ENCODE measurements at places on chromosomes 1 and 21.

DNA sequence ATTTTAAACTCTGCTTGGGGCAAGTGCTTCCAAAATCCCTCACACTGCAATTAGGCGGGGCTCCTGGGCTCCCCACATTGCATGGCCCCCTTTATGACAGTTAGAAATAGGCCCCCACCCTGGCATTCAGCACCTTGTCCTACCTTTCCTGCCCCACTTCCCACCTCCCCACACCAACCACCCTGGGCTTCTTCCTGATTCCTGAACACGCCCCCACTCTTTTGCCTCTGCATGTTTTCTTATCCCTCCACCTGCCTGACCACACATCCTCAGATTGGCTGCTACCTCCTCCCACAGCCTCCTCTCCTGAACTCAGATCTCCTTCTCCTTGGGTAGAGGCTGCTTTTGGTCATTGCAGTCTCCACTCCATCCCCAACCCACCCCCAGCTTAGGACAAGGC lies 1.5 kb downstream of the MOB3C start:
- no peak for DNase-seq

DNA sequence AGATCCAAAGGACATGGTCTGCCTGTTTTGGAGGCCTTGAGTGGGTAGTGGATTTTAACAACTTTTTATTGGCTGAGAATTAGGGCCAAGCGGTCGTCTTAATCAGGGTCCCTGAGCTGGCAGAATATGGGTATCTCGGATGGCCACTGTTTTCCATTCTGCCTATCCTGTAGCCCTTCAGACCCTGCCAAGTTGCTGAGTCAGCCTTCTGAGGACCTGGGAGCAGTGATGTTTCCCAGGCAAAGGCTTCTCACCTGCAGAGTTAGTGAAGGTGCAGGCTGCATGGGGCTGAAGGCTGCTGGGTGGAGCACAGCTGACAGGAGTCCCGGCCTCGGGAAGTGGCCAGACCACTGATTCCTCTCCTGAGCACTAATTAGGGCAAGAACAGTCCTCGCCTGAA lies 11.4 kb downstream of the RASSF5 start:
- no peak for DNase-seq

GRCh38 chr1:162192763-162193162 lies 123.3 kb downstream of the NOS1AP start:
- DNase-seq, result no peak

DNA sequence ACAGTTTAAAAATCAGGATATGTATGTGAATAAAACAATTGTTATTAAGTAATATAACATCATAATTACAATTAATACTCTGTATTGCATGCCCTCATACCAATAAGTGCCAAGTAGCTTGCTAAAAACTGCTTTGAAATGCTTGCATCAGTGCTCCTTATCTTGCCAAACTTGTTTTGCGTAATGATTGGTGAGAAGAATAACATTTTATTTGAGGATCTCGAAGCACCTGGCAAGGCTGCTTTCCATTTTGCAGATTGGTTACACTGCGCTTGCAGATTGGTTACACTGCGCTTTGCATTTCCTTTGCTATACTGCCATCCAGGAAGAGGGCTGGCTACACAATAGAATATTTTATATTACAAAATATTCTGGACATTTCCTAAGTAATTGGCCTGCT lies 1.7 kb upstream of the PBX1 start:
- DNase-seq, result no peak

DNA sequence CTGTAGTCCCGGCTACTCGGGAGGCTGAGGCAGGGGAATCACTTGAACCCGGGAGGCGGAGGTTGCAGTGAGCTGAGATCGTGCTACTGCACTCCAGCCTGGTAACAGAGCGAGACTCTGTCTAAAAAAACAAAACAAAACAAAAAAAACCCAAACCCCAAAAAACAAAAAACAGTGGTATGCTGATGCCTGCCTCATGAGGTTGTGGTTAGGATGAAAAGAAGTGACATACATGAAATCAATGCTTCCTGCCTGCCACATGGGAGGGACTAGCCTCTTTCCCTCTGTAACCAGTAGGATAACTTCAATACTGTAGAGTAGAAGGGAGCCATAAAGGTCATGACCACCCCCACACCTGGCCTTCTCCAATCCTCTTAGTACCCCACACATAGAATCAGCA lies 55.2 kb downstream of the TENT5C start:
- no peak for DNase-seq

DNA sequence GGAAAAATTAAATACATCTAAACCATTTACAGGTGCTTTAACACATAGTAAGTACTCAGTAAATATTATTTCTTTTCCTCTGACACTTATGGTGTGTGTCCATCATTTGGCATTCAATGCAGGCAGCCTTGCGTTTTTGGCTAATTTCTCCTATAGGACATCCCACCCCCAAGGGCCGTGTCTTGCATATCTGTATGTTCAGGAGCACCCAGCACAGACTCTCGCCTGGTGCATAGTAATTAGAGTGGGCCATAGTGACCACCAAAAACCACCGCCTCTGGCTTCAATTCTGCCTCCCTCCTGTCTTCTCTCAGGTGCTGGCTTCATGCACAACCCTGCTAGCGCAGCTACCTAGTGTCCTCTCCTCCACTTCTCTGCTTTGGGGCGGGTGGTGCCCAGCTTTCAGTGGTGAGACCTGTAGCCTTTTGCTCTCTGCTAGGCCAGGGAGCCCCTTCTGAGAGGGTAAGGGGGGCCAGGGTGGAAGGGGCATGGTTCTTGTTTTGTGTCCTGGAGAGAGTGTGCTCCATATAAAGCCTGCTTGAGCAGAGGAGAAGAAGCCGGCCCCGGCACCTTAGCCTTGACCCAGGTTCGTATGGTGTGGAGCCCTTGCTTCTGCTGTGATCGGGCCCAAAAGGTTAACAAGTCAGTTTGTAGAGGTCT lies 33.4 kb downstream of the BATF3 start:
- DNase-seq, result no peak

GRCh38 chr1:228208831-228209551 lies 1.1 kb downstream of the OBSCN start:
- DNase-seq, result no peak

GRCh38 chr1:248841702-248842395 lies 3.8 kb downstream of the ZNF672 start:
- DNase-seq, result no peak

- DNase-seq, result peak; percentile 60
These were observed 5.0 kb upstream of the FMN2 start for GRCh38 chr1:240086726-240087125.

DNA sequence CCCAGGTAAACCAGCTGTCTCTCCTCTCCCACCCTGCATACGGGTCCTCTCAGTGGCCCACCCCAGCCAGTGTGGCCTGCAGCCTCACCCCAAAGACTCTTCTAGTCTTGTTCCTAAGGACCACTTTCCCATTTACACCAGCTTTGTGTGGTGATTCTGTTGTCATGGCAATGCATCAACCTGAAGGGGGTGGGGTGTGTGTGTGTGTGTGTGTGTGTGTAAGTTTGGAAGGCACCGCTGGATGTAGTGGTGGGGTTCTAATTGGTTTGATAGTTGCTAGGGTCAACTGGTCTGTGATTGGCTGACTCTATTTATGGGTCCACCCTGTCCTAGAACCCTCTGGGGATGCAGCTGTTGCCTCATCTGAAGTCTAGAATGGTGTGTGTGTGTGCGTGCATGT lies 4.7 kb upstream of the CDK18 start:
- no peak for DNase-seq

DNA sequence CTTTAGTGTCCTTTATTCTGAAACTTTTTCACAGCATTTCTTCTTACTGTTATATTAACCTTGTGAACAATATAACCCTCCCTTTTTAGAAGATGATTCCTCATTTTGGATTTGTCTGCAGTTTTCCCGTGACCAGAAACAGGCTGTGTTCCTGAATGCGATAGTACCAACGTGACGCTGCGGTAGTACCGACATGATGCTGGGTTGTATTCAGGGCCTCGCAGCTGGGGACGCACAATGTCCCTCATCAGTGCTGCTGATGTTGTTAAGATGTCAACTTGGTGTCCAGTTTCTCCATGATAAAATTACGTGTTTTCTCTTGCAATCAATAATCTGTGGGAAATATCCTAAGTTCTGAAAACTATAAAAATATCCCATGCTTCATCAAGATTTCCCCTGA lies 761.4 kb upstream of the TPTE start:
- DNase-seq, result no peak

GRCh38 chr21:28110716-28111115 lies 882.0 kb downstream of the LTN1 start:
- DNase-seq, result no peak

DNA sequence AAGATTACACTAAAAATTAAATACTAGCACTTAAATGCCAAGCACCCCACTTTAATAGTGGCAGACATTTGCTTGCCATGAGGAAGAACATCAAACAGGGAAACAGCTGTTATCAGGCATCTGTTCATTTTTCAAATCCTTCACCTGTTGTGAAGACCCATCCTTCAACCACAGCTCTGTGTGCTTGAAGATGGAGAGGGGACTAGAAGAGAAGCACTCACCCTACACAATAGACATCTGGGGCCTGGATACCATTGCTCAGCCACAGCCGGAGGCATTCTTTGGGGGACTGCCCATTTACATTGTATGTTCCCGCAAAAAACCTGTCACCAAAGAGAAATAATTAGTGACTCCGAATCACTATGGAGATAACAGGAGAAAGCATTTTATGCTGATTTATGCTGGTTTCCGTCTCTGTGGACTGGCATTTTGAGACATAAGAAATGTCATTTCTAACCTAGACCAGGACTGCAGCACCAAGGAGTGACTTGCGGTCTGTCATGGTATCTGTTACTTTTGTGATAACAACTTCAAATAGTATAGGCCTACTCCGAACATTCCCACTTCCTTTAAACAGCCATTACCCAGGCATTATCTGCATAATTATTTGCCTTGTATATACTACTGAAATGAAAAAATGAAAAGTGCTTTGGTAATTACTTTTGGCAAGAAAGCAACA lies 28.8 kb upstream of the MTF1 start:
- no peak for DNase-seq

GRCh38 chr1:60535713-60536112 lies 462.1 kb upstream of the C1orf87 start:
- DNase-seq, result no peak
